ENCODE measurements at places on chromosomes 4 and X. TPM values are rescaled to one million over a fixed set of nuclear protein-coding genes. Genes with fewer than 3 reads are reported as not detected.

H2BW2 gene
- not detected for total RNA-seq

CYLC1 gene
- total RNA-seq = not detected

MAGEA12 gene
- total RNA-seq = not detected

ASB9 gene
- 1.3 TPM for total RNA-seq

SCD5 gene
- 134 TPM for total RNA-seq

PAGE2 gene
- not detected for total RNA-seq

All from cerebellum (tissue), 4 donors.